Fibroblast of skin of left quadriceps (primary cell): ENCODE measurements at places on chromosomes 1 and 21.

DNA sequence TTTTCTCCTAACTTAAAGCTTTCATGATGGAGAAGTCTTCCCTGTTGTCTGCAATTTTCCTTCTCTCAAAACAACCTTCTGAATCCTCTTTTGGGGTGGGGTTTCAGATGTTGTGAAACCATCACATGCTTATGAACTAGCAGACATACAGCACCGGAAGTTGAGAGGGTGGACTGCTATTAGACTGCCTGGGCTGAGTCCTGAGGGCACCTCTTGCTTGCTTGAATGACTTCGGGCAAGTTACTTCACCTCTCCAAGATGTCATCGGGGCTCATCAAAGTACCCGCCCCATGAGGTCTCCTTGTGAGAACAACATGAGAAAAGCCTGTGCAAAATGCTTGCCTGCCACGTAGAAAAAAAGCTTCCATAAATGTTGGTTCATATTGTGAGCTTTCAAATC lies 89.6 kb downstream of the CCDC185 start:
- DNase-seq = no peak

- DNase-seq = no peak
Measured at GRCh38 chr1:216599851-216600250, 123.4 kb downstream of the ESRRG start.

DNA sequence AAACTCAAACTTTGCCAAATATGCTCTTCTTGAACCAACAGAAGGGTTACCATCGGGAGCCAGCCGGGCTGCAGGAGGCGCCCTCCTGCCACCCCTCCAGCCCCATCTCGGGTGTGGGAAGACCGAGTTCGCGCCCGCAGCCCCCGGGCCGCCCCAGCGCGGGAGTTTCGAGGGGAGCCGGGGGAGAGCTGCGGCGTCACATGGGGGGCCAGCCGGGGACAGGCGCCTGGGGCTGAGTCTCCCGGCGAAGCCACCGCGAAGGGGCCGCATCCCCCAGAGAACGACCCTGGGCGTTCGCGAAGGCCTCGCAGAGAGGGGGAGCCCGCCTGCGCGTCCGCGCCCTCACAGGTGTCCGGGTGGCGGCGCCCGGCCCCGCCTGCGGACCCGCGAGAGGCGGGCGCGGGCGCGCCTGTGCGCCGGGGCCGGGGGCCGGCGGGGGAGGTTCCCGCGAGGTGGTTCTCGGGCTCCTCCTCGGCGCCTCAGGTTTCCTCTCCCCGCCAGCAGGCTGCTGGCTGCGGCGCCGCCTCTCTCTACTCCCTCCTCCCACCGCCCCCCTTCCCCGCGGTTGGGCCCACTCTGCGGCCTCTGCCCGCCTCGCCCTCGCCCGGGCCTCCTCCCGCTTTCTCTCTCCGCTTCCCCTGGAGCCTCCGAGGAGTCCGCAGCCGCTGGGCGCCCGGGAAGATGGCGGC lies at the start of gene RAVER2:
RAVER2 (plus strand) TSS at position 584 of the 689 bp plus-strand sequence; CDS start at position 682, 98 bp downstream.
- peak; percentile 40 for DNase-seq

GRCh38 chr1:60280819-60281218 lies 207.2 kb upstream of the C1orf87 start:
- no peak for DNase-seq

DNA sequence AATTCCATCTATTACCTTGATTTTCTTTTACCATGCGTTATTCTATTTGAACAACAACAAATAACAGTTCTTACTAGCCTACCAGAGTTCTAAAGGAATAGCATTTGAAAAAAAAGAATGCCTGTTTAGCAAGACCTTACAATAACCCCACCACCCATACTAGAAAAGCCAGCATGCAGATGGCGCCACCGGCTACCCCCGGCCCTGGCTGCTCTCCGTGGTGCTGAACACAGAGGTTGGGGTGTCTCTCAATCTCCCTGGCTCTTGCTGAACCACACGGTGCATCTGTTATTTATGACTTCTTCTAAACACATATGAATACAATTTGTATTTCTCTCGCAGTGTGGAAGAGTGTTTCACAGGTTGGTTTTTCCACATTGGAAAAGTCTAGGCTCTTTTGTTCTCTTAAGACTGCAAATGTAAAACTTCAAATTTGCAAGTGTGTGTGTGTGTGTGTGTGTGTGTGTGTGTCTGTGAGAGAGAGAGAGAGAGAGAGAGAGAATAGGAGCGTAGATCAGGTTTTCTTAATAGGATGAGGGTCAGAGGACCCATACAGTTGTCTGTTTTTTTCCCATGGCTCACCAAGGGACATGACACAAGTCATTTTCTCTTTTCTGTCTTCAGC lies 13.6 kb downstream of the GRIK3 start:
- DNase-seq = no peak

DNA sequence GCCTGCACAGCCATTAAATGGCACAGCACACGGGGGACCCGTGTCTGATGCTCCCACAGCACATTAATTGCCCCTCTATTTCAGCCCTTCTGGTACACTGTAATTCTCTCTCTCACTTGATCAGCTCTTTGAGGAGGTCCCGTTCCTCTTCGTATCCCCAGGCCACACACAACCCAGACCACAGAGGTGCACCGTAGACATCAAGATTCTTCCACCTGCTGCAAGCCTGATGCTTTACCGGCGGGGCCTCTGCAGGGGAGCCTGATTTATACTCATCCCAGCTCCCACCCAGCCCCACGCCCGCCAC lies 759 bp downstream of the SMYD3 start:
- DNase-seq = no peak

DNA sequence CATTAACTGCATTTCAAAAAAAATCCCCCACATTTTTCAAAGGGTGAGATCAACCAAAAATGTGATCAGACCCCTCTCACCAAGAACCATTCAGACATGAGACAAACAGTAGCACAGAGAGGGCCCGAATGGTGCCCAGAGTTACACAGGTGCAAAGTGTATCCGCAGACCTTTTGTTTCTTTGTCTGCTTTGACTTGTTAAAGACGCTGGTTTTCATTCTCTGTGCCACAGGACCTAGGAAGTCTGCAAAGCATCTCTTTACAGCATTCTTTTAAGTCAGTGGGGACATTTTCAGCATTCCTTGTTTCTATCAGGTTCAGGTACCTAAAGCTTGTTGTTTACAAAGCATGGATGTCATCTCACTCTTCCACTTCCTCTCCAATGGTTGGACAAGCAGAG lies 87.2 kb upstream of the MAP1LC3C start:
- no peak for DNase-seq
